NCI-H1092 treated with DMSO at 0.1 percent for 48 hours (cell line): ENCODE measurements at places on chromosomes 7 and 10.

GRCh38 chr7:28845106-28845505 is 113.0 kb downstream of the TRIL start:
- DNase-seq: no peak

DNA sequence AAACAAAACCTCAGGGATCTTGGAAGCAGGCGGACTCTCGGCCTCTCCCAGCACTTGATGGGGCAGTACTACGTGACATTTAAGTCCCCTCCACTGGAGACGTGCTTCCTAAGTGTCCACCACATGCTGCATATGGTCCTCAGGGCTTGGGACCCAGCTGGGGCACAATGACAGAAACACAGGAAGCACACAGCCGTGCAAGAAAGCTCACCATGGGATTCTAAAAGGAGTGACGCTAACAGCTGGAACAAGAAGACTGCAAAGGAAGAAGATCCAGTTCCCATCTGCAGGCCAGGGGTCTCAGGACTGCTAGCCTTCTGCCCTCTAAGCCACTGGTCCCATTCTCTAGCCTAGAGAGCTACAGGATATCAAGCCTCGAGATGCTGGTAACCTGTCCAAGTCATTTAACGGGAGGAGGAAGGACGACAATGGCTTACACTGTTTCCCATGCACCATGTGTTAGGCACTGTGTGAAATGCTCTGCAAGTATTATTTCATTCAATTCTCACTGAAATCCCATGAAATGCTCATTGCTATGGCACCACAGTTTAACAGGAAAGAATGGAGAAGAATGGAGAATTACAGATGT is 61.1 kb downstream of the KCNMA1 start:
- DNase-seq: no peak

DNA sequence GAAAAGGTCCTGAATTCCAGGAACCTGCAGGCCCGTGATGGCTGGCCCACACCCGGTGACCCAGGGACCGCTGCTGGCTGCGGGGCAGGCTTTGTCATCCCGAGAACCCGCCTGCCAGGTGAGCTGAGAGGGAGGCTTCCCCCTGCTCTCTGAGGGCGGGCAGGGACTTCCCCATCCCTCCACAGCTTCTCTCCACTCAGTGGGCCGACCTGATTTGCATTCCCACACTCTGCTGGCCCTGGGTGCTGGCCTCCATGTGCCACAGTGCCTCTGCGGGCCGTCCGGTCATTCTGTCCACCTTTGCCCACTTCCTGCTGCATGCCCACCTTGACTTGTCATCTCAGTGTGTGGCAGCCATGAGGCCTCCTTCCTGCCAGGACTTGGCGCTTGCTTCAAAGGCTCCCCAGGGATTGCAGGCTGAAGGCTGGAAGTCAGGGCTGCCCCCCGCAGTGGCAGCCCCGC is 35.3 kb downstream of the PALD1 start:
- DNase-seq: no peak

- DNase-seq: no peak
Measured at GRCh38 chr7:151541709-151542499, 22.2 kb upstream of the RHEB start.

DNA sequence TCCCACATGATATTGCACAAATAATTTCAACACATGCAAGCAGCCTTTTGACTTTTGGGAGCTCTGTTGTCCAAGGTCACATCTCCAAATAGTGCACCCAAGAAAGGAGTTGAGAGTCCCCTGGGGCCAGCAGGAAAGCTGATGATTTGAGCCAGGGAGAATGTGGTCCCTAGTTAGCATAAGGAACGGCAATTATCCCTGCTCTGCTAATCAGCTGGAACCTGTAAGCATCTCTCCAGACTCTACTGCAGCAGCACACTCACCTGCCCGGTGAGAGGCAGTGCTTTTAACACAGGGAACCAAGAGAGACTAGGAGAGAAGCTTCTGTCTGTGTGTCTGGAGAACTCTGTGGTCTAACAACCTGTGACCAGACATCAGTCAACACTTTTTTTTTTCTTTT is 17.0 kb downstream of the TRPV5 start:
- DNase-seq: no peak

- peak; percentile 47 for DNase-seq
Measured at GRCh38 chr7:22357311-22358175, 589 bp upstream of the RAPGEF5 start.

- no peak for DNase-seq
Measured at GRCh38 chr10:97795886-97796285, 24.1 kb upstream of the SFRP5 start.

DNA sequence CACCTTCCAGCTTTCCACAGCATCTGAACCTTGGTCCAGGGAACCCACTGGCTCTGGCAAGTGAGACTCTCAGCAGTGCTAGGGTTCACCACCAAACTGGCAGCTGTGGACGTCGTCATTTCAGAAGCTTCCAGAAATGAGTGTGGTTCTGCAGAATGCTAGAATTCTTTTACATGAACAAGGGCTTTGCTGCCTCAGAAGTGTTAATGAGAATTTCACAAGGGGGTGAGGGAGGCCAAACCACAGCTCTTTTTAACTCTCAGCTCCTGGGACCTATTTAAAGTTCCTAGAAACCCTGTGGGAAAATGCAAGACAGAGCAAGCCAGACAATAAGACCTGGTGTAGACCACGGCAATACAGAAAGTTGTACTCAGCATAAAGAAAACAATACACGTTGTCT is 129.3 kb upstream of the BET1 start:
- no peak for DNase-seq

- no peak for DNase-seq
Measured at GRCh38 chr7:2608921-2609411, 22.8 kb upstream of the TTYH3 start.

- no peak for DNase-seq
Measured at GRCh38 chr7:127589896-127590295, 1.7 kb downstream of the ARF5 start.

DNA sequence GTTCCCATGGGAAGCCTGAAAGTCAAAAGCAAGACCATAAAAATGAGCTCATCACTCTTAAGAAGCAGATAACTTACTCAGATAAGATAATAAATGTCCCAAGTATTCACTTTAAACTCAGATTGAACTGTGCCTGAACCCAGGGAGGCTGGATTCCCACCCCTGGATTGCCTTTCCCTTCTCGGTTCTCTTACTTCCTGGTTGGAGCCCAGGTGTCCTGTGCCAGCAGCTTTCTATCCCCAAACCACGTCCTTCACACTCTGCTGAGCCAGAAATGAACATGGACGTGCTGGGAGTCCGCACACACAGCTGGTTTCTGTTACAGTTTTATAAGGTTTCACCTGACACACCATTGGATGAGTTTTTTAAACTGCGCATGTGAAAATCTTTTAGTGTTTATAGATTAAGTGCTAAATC is 636.2 kb upstream of the IGFBP3 start:
- peak; percentile 28 for DNase-seq

- DNase-seq: no peak
Measured at GRCh38 chr7:158280448-158281144, 307.0 kb downstream of the PTPRN2 start.

GRCh38 chr7:369476-370258 is 79.7 kb downstream of the FOXL3 start:
- no peak for DNase-seq

- no peak for DNase-seq
Measured at GRCh38 chr10:48880016-48880705, 59.5 kb downstream of the LRRC18 start.

GRCh38 chr7:13882051-13882450 is 107.4 kb downstream of the ETV1 start:
- no peak for DNase-seq

GRCh38 chr10:12556039-12556438 is 206.7 kb downstream of the CAMK1D start:
- DNase-seq: no peak

DNA sequence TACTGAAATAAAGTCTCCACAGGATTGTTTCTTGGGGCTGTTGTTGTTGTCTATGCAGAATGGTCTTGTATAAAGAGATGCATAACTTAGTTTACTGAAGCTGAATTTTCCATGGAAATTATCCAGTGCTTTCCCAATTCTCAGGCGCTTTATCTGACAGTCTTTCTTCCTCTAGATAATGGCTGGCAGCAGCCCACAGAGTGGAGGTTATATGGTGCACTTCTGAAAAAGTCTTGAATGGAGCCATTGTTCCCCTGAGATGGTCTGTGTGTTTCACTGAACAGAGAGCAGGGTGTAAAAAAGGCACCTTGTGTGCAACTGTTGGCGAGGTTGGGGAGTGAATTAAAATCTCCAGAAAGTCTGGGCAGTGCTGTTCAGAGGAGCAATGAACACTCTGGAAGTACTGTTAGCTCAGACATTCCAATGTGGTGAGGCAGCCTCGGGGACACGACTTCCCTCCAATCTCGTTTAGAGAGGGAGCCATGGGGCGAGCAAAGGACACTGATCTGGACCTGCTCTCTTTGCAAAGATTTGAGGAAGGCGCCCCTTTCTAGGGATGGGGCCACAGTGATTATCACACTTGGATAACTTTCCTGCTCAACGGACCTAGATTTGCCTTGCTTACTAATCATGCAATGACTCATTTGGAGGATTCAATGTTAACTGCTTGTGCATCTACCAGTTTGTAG is 2.0 kb upstream of the PLCE1 start:
- no peak for DNase-seq

- no peak for DNase-seq
Measured at GRCh38 chr10:805620-806305, 116.3 kb upstream of the DIP2C start.

DNA sequence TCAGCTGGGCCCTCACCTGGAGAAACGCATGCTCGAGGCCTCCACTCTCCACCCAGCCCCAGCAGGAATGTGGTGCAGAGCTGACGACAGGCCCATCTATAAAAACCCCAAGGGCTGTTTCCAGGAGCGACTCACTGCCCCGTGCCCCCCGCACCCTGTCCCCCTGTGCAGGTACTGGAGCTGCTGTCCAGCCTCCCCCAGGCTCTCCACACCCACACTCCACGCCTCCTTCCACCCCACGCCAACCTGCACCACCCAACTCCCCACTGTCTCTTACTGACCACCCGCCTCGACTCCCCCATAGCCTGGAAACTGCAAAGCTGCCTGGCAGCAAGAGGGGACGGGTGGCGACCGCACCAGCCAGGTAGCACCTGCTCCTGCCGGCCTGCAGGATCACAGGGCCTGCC is 43.3 kb downstream of the DIP2C start:
- no peak for DNase-seq

DNA sequence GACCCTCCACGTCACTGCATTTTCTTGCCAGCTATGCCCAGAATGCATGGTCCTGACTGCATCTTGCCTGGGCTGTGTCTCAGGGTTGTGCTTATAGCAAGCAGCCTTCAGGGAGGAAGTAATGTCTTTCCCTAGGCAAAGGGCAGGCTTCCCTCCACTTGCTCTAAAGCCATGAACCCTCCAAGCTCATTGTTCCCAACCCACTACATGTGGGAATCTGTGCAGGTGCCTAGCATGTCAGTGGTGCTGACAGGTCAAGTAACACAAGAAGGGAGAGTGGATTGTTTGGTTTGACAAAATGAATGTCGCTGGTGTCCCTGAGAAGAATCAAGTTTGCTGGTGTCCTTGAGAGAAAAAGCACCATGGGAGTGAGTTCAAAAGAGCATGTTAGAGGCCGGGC is 53.9 kb upstream of the UCN3 start:
- no peak for DNase-seq

- no peak for DNase-seq
Measured at GRCh38 chr7:100679927-100680575, 6.5 kb downstream of the GNB2 start.

DNA sequence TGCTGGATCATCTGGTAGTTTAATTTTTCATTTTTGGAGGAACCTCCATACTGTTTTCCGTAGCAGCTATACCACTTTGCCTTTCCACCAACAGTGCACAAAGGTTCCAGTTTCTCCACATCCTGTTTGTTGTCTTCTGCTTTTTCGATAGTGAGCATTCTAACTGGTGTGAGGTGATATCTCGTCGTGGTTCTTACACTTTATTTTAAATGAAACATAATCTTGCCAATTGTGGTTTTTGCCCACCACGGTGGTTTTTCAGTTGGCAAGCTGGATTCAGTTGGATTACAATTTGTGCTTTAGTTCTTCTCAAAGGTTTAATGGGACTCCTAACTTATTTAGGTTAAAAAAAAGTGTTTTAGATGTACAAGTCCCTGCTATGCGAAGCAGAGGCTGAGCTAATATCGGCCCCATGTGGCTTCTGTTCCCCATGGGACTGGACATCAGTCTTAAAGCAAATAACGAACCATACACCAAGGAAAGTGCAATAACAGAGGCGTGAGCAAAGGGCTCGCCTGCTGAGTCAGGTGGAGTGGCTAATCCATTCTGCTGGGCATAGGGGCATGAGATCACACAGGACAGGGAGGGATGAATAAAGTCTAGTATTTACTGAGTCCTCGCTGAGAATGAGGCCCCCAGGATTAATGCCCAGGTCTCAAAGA is 153.6 kb downstream of the AOAH start:
- no peak for DNase-seq
